ENCODE measurements at places on chromosomes 16 and 17. TPM values are rescaled to one million over a fixed set of nuclear protein-coding genes. Genes with fewer than 3 reads are reported as not detected.

DNA sequence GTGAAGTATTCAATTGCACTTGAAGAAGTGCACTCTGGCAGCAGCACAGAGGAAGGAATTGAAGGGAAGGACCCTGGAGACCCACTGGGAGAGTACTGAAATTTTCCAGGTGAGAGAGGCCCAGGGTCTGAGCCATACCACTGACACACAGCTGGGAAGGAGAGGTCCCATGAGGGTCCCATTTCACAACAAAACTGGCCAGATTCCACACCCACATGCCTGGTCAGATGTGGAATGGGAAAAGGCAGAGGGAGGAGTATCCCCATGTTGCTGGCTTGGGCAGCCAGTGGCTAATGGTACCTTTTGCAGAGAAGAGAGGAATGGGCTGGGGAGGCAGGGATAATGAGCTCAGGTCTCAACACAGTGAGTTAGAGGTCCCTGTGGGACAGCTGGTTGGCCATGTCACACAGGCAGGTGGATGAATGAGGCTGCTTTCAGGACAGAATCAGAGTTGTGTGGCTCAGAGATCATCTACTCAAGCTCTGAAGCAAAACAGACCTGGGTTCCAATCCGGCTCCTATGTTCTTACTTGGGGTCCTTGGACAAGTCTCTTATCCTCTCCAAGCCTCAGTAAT is 26.2 kb upstream of the NGFR start:
- DNase-seq, result no peak

GRCh38 chr16:30416047-30416603 is 8.7 kb downstream of the ZNF771 start:
- DNase-seq, result no peak

GRCh38 chr16:61289141-61289540 is 747.1 kb downstream of the CDH8 start:
- DNase-seq, result no peak

- peak; percentile 92 for DNase-seq
These were observed 43.2 kb upstream of the MRPS23 start for GRCh38 chr17:57892820-57893595.

- no peak for DNase-seq
These were observed 370.1 kb downstream of the ZFHX3 start for GRCh38 chr16:72677662-72678447.

- DNase-seq, result no peak
These were observed 11.3 kb downstream of the ERAL1 start for GRCh38 chr17:28865946-28866752.

GRCh38 chr17:42702446-42702845 is 20.1 kb downstream of the CNTNAP1 start:
- DNase-seq, result no peak

- no peak for DNase-seq
These were observed 8.6 kb downstream of the KRT28 start for GRCh38 chr17:40791111-40791510.

DNA sequence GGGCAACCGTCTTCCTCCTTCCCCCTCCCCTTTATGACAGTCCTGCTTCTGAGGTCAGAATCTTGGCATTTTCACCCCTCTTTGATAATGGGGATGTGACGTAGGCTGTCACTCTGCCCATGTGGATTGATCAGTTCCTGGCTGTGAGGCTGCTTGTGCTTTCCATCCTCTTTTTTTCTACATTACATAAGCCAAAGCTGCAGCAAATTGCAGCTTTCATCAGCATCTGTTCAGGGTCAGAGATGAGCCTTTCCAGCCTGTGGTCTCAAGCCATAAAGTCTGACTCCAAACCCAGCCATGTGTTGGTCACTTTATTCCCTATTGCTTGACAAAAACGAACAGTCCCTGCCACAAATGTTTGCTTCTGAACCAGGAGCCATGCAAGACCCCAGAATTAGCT is 535.1 kb downstream of the CDH11 start:
- no peak for DNase-seq

Gene SMIM5
- polyA plus RNA-seq, result 0.15 TPM

Gene AIPL1
- not detected for polyA plus RNA-seq

- DNase-seq, result peak; percentile 77
These were observed 4.7 kb downstream of the COQ7 start for GRCh38 chr16:19071811-19072777.

- DNase-seq, result no peak
These were observed 4.4 kb downstream of the GABARAPL2 start for GRCh38 chr16:75570396-75571065.

DNA sequence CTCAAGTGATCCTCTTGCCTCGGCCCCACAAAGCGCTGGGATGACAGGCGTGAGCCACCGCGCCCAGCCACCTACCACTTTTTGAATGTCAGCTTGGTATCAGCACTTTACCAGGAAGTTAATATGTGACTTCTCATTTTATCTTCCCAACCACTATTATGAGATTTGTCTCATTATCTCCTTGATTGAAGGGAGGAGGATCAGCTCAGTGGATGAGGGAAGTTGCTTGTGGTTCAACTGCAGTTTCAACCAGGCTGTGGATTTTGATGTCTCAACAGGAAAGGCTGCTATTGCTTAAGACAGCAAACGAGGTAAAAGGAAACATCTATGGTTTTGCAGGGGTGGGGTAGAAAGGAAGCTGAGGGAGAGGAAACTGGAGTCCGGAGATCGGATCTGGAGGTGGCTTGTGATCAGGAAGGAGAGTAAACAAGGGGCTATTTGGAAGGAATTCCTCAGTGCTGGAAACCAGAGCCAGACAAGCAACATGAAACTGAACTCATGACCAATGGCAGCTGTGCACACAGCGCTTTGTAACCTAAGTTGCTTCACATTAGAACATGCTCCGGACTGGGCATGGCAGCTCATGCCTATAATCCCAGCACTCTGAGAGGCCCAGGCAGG is 180.5 kb downstream of the VPS53 start:
- DNase-seq, result no peak

- no peak for DNase-seq
These were observed 26.0 kb upstream of the CDH15 start for GRCh38 chr16:89145406-89146161.

- DNase-seq, result no peak
These were observed 32.7 kb downstream of the CDK5R1 start for GRCh38 chr17:32519228-32520103.

DNA sequence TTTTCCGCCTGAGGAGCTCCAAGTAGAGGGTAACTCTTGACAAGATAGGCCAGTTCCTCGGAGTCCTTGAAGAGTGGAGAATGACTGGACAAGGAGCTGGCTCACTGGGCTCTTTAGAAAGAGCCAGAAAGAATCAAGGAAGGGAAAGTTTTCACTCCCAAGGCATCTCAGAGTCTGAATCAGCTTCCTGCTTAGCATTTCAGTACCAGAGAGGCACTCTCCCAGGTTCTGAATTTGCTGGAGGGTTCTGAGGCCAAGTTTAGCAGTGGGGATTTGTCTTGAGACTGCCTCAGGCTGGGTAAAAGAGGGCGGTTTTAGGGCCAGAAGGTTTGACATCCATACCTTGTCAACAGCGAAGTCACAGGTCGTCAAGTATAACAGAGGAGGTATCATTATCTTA is 25.5 kb downstream of the GP2 start:
- no peak for DNase-seq

Gene ARHGDIG
- 1.4 TPM for polyA plus RNA-seq

Measured in A549 (cell line).